Activated CD4-positive, alpha-beta T cell treated with anti-CD3 and anti-CD28 coated beads, Interleukin-2, Interleukin-4, amounts not matched to agents 100 ng/mL and 50 ng/mL, durations not matched to agents 16 hours and 8 hours (primary cell): ENCODE measurements at places on chromosomes 2 and 18.

- DNase-seq, result no peak
Measured at GRCh38 chr18:2396162-2396505, 175.2 kb downstream of the METTL4 start.

GRCh38 chr2:239229545-239230279 lies 171.1 kb downstream of the HDAC4 start:
- DNase-seq, result no peak

- no peak for DNase-seq
Measured at GRCh38 chr2:224024270-224024669, 14.8 kb downstream of the SERPINE2 start.

DNA sequence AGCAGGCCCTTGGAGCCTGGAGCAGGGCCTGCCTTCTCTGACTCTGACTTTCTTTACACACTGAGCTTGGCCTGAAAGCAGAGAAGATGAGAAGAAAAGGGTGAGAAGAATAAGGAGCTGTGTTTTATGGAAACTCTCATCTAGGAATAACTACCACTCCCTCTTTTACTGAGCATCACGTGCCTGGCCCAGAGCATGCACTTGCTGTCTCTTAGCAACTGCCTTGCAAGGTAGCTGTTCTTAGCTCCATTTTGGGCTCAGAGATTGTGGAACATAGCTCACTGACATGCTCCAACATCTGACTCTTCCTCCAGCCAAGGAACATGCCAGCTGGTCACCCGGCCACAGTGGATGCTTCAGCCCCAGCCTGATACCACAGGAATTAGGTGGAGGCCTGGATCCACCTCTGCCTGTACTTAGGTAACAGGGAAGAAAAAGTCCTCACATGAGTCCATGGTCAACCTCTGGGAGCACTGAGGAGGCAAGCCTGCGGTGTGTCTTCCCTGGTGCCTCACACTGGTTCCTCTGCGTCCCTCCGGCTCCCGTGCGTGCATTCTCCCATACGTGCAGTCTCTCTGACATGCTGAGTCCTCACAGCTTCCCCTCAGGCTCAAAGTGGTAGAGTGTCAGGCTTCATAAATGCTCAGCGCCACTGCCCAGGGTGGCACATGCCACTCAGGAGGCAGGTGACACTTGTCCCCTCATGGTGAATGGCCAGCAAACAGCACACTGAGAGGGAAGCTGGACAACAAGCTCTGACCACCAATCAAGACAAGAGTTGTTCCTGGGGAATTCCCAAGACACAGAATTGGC lies 35.7 kb downstream of the AMER3 start:
- no peak for DNase-seq

- DNase-seq, result peak; percentile 11
Measured at GRCh38 chr2:176830362-176830761, 382.2 kb upstream of the HNRNPA3 start.

DNA sequence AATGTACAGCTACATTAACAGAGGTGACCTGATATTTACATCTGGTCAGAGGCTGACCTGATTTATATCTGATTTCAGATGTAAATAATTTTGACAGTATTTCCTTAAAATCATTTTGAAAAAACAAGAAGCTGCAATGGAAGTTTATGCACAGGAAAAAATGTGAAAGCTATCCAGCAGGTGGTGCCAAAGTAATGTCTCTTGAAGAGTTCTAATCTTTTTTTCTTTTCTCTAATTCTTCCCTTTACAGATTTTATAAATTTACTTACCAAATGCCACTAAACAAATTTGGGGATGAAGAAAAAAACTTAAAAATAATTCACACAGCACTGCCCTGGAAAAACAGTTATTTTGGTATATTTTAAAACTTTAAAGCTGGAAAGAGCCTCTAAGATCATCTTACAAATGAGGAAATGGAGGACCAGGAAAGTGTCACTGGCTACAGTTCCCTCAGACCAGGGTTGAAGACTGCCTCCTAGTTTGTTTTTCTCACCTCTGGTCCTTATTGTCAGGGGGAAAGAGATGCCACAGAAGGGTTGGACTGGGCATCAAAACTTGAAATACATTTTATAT lies 16.4 kb upstream of the FBLN7 start:
- peak; percentile 42 for DNase-seq

DNA sequence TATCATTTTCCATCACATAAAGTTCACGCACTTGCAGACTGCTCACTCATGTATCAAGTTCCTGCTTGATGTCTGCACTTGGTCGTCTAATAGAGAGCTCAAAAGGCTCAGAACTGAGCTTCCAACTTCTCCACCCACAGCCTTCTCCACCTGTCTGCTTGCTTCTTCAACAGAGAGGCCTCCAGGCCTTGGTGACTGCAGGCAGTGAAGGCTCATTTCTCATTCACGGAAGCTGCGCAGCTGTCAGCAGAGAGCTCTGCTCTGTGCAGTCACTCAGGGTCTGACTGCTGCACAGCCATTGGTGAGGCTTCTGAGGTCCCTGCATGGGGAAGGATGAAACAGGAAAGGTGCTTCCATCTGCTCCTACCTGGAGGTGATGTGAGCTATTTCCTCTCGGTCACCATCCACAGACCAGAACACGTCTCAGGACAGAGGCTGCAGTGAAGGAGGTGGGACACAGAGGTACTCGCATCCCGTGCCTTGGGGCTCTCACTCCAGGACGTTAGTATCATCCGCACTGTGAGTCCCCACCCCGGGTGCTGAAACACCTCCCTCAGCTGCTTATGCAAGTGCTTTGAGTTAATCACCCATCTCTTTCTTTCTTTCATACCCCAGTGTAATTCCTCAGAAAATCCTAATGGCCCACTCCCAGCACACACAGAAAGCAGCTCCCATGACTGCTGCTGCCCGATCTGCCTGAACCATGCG lies 126.2 kb downstream of the TMEM18 start:
- no peak for DNase-seq

DNA sequence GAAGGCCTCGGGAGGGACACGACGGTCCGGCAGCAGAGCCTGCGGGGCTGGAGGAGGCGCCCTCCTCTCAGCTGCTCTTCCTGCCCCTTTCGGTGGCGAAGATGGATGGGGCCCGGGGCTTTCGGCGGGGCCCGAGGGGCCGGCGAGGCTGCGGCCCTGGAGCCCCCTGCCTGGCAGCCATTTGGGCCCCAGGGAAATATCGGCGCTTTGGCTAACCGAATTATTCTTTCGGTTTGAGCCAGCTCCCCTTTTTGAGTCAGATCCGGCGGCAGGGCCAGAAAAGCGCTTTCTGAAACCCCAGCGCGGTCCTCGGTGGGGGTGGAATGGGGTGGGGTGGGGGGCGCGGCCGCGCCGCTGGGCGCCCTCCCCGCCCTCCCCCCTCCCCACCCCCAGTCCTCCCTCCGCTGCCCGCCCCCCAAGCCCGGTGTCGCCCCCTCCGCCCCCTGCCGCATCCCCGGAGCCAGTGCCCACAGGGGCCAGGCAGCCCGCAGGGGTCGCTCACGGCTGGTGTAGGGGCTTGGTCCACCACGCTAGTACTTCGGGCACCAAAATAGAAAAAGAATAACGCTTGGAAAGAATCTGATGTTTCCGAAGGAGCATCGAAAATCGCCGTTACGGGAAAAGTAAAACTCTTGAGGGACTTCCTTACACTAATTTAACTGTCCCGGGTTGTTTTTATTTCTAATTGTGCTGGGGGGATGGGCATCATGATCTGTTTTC lies 9.1 kb upstream of the ARID5A start:
- peak; percentile 92 for DNase-seq

DNA sequence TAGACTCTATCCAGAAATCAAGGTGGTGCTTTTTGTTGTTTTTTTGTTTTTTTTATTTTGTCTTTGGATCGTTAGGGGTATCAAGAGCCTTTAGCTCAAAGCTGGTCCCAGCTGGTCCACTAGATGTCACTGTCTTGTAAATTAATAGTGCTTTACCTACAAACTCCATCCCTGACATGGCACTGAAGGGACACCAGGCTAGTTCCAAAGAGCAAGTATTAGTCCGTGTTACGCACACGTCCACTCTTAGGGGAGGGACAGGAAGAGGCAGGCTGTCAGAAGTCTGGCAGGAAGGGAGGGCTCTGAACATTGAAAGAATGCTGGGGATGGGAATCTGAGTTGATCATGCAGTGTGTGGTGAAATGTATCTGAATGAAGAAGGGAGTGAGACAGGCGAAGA lies 85.9 kb upstream of the CCBE1 start:
- DNase-seq, result peak; percentile 42
